Endothelial cell (in vitro differentiated cells): ENCODE measurements at places on chromosomes 2 and 18. TPM values are rescaled to one million over a fixed set of nuclear protein-coding genes. Genes with fewer than 3 reads are reported as not detected.

GRCh38 chr2:147684903-147685302 is 159.9 kb upstream of the ACVR2A start:
- DNase-seq: no peak

DNA sequence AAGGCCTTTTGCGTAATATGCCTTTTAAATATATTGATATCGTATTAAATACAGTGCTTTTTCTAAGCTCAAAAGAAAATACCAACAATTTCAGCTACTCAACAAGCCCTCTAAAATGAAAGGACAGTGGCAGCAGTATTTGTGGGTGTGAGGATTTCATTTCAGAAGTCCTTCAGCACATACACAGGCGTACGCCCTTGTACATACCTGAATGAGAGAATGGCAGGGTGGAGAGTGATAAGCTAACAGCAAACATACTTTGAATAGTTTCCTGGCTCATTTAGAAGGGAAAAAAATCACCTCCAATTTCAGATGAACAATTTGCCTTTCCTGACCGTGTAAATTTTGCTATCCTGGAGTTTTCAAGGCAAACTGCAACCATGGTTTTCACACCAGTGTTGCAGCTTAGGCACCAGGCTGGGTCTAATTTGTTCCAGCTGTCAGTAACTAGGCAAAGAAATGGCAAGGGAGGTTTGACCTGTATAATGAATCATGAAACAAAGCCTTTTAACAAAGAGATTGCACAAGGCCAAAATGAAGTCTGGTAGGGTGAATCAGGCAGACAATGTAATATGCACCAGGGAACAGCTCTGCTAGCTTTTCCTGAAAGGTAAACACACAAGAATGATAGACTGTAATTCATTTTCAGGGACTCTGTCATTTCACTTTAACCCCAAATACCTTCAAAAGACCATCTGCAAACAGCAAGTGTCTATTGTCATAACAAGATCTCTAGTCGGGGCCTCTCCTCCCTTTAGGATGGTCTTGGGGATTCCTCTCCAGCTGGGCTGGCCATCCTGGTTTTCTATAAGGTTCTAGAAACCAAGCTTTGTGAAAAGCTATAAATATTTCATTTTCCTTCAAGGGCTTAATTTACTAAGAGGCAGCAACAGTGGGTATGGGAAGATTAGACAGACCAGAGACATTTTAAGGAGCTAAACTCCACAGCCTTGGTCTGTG is 11.5 kb downstream of the ANKRD29 start:
- DNase-seq: no peak

- no peak for DNase-seq
Observed at GRCh38 chr18:56307354-56308170, 330.8 kb downstream of the TXNL1 start.

DNA sequence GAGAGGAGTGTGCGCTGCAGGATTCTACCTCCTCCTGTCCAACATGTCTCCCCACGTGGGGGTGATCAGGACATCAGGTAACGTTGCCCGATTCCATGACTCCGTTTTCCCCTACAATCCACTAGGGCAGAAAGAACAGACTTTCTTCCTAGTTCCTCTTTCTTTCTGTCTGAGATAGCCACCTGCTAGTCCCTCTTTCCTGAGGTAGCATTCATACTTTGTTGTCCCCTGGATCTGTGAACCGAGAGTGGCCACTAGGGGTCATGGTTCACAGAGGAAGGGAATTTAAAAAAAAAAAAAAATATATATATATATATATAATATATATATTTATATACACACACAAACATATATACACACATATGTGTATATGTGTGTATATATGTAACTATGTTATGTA is 210.0 kb upstream of the ZNF521 start:
- DNase-seq: peak; percentile 44

GRCh38 chr2:102061962-102062795 is 70.4 kb downstream of the IL1R2 start:
- no peak for DNase-seq

SLC35F6 gene
- 23.8 TPM for total RNA-seq

CCDC121 gene
- 4.7 TPM for total RNA-seq

MOGAT1 gene
- total RNA-seq: 0.26 TPM

TXNDC2 gene
- total RNA-seq: not detected

DNA sequence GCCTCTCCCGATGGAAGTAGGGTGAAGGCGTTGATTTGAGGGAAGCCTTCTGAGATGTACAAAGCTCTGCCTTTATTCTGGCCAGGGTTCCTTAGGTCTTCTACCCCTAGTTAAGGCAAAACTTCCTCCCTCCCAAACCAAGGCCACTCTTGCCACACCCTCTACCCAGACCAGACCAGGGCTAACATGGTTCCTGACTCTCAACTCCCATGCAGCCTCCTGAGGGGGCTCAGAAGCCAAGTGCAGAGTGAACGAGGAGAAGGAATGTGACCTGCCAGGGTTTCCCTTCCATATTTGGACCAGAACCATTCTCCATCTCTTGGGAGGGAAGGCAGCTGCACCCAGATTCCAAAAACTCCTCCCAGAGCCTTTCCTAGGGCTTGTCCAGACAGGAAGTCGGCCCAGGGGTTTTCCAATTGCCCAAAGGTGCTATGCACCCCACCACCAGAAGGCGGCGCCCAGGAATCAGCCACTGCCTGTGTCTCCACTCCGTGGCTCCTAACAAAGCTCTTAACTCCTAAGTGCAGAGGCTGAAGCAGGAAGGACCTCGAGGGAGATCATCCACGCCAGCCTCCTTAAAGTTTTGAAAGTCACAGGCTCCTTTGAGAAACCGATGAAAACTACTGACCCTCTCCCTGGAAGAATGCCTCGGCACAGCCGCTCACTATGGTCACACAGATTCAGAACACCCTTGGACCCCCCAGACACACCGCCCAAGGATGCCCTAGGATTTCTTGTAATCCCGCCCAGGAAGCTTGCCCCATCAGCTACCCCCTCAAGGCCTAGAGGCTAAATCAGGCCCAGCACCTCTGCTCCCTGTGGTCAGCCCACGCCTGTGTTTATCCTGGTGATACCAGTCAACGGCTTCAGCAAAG is 157.8 kb downstream of the SMAD2 start:
- DNase-seq: peak; percentile 84

AQP12A gene
- total RNA-seq: not detected

- peak; percentile 97 for DNase-seq
Observed at GRCh38 chr2:54723131-54723995, at the start of gene EML6. EML6 (plus strand) TSS chr2:54723662; CDS start chr2:54725062, 1,400 bp downstream.

SCTR gene
- total RNA-seq: not detected

DNA sequence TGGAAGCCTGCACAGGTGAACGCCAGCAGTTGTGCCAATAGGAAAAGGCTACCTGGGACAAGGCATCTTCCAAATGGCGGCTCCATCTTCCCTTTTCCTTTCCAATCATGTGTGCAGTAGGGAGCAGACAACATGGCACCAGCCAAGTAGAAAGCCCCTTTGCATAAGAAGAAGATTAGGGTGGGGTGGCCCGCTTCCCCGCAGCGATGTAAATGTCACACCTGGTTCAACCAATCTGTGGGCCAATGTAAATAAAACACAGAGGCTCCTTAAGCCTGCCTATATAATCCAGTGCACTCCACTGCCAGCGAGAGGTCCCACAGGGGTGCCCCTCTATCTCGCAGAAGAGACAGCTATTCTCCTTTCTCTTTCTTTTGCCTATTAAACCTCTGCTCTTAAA is 468.4 kb upstream of the CRIM1 start:
- no peak for DNase-seq

GRCh38 chr2:119012345-119013301 is 70.6 kb downstream of the MARCO start:
- DNase-seq: peak; percentile 2

POTEJ gene
- not detected for total RNA-seq

DNA sequence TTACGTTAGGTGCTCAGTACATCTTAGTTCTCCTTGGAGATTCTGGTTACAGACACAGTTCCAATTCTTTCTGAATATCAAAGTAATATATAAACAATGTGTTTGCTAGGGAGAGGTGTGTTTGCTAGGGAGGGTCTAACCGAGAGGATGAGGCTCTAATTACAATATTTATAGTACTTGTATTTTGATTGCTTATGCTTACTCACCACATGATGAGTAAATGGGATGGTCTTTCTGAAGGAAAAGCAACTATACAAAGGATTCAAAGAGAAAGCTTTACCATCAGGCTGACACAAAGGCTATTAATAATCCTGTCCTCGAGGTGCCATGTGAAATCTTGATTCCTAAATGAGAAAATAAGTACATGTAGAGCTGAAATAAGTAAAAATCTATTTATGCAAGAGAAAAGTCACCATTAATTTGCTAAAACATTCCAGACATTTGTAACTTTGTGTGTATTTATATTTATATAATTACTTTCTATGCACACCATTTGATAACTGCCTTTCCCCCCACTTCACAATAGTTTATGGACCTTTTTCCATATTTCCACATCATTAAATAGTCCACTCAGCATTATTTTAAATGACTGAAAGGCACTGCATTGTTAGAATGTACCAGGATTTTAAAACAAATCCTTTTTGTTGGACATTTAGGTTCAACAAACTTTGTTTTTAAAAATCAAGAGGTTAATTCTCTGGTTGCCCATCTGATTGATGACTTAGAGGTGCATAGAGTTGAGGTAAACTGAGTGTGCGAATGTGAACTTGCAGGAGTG is 94.5 kb upstream of the FN1 start:
- DNase-seq: no peak

DTNB gene
- total RNA-seq: 12.0 TPM

- DNase-seq: no peak
Observed at GRCh38 chr2:64919261-64919660, 69.9 kb upstream of the SLC1A4 start.

DNA sequence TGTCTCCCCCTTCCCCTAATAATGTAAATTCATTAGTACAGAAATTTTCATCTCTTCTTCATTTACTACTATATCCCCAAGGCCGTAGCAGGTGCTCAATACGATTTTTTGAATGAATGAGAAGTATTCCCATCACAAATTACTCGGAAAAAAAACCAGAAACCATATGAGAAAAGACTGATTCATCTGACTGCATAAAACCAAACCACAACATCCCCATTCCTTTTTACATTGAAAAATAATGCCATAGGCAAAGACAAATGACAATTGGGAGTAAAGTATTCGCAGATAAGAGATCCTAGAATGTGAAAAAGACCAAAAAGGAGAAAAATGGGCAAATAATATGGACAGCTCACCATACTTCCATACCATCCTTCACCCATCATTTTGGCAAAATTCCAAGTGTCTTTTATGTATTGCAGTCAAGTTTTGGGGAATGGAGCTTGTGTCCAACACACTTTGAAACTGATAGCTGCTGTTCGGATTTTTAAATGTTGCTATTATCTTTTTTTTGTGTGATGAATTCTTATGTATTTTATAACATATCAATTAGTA is 1.5 kb downstream of the ZC3H8 start:
- DNase-seq: no peak

GRCh38 chr2:198321522-198322088 is 517.2 kb downstream of the PLCL1 start:
- no peak for DNase-seq
